ENCODE measurements at places on chromosomes 3 and 15.

- no peak within 1 kb of the TSS for H3K27ac ChIP-seq
- peak within 1 kb of the TSS; percentile 30 for H3K4me3 ChIP-seq
- H3K27me3 ChIP-seq: peaks cover 26% of the 10 kb centered on the region
- peaks cover 9% of the 10 kb centered on the region for H3K4me1 ChIP-seq
Measured at GRCh38 chr15:65067645-65068402, at the start of gene RASL12. Gene RASL12 (minus strand): TSS chr15:65067991. CDS start chr15:65067835, 156 bp downstream.

DNA sequence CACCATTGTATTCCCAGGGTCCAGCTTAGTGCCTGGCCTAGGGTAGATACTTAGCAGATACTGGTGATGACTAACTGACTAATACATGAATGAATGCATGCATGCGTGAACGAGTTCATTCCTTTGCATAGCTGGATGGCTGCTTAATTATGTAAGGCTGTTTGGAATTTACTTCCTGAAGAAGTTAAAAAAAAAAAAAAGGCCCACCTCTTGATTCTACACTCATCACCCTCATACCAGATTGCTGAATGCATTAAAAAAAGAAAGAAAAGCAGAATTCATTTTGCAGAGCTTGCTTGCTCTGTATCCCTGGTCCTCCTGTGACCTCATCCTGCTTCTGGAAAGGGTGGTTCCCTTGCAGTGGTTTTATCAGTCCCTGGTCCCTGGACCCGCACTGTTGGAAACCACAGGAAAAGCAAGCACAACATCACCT is 277.6 kb upstream of the CFAP20DC start:
- H3K27me3 ChIP-seq: no peaks in the 10 kb centered on the region
- DNase-seq: no peak
- no peak overlapping the region for H3K27ac ChIP-seq
- H3K4me1 ChIP-seq: no peaks in the 10 kb centered on the region

- DNase-seq: no peak
- H3K36me3 ChIP-seq: no peaks in the 10 kb centered on the region
- no peak overlapping the region for H3K27ac ChIP-seq
- H3K4me1 ChIP-seq: peaks cover 5% of the 10 kb centered on the region
Measured at GRCh38 chr3:189361103-189361835, 189.5 kb downstream of the TPRG1 start.

DNA sequence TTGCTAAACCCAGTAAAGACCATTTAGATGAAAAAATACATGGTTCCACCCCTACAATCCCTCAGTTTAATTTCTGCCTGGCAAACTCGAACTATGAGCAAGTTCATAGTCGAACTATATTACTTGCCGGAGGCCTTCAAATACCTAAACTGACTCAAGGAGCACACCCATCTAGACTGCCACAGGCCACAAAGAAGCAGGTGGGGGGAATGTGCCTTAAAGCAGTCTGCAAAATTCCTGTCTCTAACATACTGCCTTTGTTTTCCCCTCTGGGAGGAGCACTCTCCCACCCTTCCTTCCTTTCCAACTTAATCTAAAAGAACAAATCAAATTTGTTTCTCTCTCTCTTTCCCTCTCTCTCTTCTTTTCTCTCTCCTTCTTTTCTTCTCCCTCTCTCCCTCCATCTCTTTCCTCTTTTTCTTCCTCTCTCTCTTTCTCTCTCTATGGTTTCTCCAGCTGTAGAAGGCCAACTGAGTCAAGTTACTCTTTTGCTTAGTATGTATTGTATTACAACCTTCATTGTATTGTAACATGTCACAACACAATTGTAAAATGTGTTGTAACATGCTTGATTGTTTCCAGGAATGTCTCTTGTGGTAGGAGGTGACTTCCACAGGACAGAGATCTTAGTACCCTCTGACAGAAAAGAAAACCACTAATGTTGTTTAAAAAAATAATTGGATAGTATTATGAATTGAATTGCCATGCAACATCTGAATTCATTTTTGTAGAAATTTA is 496.3 kb downstream of the ROBO2 start:
- H3K4me1 ChIP-seq: no peaks in the 10 kb centered on the region
- H3K27me3 ChIP-seq: no peaks in the 10 kb centered on the region
- no peaks in the 10 kb centered on the region for H3K36me3 ChIP-seq
- no peak overlapping the region for H3K27ac ChIP-seq
- no peak for DNase-seq

GRCh38 chr15:73518180-73518862 is 75.4 kb downstream of the REC114 start:
- no peak overlapping the region for H3K27ac ChIP-seq
- H3K4me1 ChIP-seq: no peaks in the 10 kb centered on the region
- H3K4me3 ChIP-seq: no peak overlapping the region
- no peaks in the 10 kb centered on the region for H3K27me3 ChIP-seq

DNA sequence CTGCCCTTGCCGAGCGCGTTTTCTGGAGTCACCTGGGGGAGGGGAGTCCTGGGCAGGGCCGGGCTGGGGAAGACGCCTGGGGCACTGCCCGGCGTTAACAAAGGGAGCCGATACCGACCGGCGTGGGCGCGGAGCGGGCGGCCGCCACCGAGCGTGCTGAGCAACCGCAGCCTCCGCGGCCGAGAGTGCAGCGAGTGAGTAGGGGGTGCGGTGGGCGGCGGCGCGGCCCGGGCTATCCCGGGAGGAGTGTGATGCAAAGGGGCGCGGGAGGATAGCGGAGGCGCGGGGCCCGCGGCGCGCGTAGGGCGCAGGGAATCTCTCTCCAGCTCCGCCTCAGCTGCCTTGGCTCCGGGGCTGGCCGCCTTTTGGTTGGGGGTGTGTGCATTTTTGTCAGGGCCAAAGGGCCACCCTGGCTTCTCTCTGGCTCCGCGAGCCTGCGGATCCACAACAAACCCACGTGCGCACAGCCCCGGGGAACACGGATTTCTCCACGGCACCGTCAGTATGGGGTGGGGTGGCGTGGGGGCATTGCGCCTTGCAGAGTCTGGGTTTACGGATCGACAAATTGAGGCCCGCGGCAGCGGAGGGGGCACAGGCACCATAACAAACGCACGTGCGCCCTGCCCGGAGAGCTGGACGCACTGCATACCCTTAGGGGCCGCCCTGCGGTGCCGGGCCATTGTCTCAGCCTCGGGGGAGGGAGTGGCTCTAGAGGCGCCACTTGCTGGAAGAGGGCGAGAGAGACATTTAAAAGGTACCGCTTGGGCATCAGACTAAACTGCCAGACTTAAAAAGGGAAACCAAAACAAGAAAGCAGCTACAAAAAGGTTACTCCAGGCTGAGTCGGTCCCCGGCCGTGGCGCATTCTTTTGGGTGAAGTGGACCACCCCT is 560 bp downstream of the ST6GAL1 start:
- peaks cover 31% of the 10 kb centered on the region for H3K36me3 ChIP-seq
- H3K4me3 ChIP-seq: peak overlapping the region; percentile 83
- H3K4me1 ChIP-seq: peaks cover 22% of the 10 kb centered on the region
- peak; percentile 74 for DNase-seq

DNA sequence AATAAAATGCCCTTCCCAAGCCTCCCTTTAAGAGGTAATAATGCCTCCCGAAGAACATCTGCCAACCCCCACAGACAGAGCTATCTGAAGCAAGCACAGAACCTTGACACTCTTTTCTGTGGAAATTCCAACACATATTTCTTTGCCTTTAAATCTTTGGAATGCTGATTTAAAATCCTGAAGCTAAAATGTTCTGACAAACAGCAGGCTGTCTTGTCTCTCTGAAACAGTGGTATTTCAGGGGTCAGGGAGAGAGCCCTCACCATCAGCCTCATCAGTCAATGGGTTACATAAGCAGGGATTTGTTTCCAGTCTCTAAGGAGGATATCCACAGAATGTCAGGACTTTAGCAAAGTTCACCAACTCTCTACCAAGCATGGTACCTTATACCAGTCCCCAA is 27.8 kb upstream of the ARHGEF3 start:
- H3K27me3 ChIP-seq: no peaks in the 10 kb centered on the region
- peaks cover 1% of the 10 kb centered on the region for H3K36me3 ChIP-seq
- peaks cover 32% of the 10 kb centered on the region for H3K4me1 ChIP-seq
- H3K27ac ChIP-seq: no peak overlapping the region
- no peak for DNase-seq

- no peak overlapping the region for H3K27ac ChIP-seq
- H3K27me3 ChIP-seq: no peaks in the 10 kb centered on the region
- H3K4me3 ChIP-seq: no peak overlapping the region
- no peaks in the 10 kb centered on the region for H3K36me3 ChIP-seq
- peaks cover 33% of the 10 kb centered on the region for H3K4me1 ChIP-seq
- DNase-seq: peak; percentile 80
Measured at GRCh38 chr3:72338942-72339669, 509.1 kb downstream of the SHQ1 start.

- H3K27me3 ChIP-seq: no peaks in the 10 kb centered on the region
- no peaks in the 10 kb centered on the region for H3K36me3 ChIP-seq
- no peak overlapping the region for H3K27ac ChIP-seq
Measured at GRCh38 chr3:174202116-174202515, 657.0 kb upstream of the NAALADL2 start.

All from activated naive CD4-positive, alpha-beta T cell treated with anti-CD3 and anti-CD28 coated beads for 36 hours (primary cell).